CD4-positive, alpha-beta T cell treated with Interleukin-15 for 1 hour (primary cell): ENCODE measurements at places on chromosomes 13 and 19.

GRCh38 chr13:36914648-36915047 is 5.4 kb downstream of the SMAD9 start:
- DNase-seq: no peak

GRCh38 chr13:101916108-101916774 is 463.8 kb downstream of the ITGBL1 start:
- no peak for DNase-seq

DNA sequence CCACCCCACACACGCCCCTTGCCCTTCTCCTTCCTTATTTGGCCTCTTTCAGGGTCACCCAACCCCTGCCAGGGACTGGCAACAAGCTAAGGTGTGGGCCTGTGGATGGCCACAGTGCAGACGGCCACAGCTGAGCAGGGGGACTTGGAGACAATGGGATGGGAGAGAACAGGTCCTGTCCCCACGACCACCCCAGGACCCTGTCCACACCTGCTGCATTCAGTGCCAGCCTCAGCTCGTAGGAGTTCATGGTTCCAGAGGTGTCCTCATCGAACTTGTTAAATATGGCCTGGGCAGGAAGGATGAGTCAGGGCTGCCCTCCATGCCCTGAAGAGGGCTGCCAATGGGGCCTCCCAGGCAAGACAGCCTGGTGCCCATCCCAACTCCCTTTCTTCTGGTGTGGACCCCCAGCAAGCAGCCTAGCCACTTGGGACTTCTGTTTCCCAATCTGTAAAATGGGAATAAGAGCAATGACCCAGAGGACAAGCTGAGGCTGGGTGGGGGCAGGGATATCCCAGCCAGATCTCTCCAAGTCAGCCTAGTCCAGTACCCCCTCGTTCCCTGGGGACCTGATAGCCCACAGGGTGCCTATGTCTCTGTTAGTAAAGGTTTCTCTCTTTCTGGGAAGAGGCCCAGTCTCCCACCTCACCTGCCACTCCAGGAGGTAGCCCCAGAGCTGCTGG is 10.6 kb downstream of the CAPN12 start:
- DNase-seq: no peak

- DNase-seq: peak; percentile 56
Observed at GRCh38 chr19:47228168-47228936, 2.6 kb downstream of the BBC3 start.

- DNase-seq: no peak
Observed at GRCh38 chr19:38879400-38879751, 1.3 kb upstream of the RINL start.

- no peak for DNase-seq
Observed at GRCh38 chr19:47113850-47114651, 475 bp upstream of the ZC3H4 start.

GRCh38 chr19:44658069-44658733 is 13.1 kb upstream of the CEACAM19 start:
- DNase-seq: no peak

- DNase-seq: no peak
Observed at GRCh38 chr13:23921451-23921888, 24.2 kb upstream of the C1QTNF9B start.

GRCh38 chr13:94860981-94861407 is 148.6 kb upstream of the SOX21 start:
- no peak for DNase-seq

GRCh38 chr13:52739468-52740071 is at the start of gene CNMD:
Gene CNMD (minus strand): TSS chr13:52739820. CDS start chr13:52739701, 119 bp downstream.
- DNase-seq: no peak

GRCh38 chr19:853014-853585 is 997 bp downstream of the ELANE start:
- no peak for DNase-seq

- no peak for DNase-seq
Observed at GRCh38 chr13:77674852-77675251, 22.6 kb upstream of the SLAIN1 start.

- DNase-seq: no peak
Observed at GRCh38 chr19:6813659-6814058, 41.2 kb downstream of the VAV1 start.

GRCh38 chr13:48530833-48531232 is 2.0 kb downstream of the RCBTB2 start:
- no peak for DNase-seq
